Amygdala (tissue), 56 donors: ENCODE measurements at places on chromosomes 7 and 10.
A peak's percentile ranks its signal among the peaks of the same experiment; 100 is the strongest.

GRCh38 chr10:30043476-30044270 lies 15.7 kb downstream of the JCAD start:
- DNase-seq = no peak

DNA sequence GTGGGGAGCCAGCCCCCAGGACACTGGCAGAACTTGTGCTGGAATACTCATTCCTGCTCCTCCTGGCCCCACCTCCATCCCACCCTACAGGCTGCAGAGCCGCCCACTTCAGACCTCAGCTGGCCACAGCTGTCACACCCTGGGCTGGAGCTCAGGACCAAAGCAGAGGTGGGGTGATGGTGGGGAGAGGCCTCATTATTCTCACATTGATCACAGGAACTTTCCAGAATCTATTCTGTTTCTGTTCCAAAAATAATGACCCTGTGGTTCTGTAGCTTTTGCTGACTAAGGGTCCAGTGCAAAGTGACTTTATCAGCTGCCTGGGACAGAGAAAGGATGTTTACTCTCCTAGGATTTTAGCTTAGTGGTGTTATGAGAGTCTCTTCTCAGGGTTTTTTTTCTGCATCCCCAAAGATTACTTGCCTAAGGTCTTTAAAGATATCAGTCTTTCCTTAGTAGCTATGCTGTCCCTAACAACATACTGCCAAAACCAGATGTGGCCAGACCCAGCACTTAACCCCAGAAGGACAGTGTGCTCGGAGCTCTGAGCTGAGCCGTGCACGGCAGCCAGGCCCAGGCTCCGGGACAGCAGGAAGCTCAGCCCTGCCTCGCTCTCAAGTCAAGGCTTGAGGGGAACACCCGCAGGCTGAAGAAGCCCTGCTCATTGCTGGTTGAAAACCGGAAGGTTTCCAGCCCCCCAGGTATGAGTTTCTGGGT lies 223.3 kb downstream of the MLLT10 start:
- DNase-seq = no peak

- no peak for DNase-seq
Observed at GRCh38 chr10:21413268-21413667, 112.2 kb downstream of the SKIDA1 start.

DNA sequence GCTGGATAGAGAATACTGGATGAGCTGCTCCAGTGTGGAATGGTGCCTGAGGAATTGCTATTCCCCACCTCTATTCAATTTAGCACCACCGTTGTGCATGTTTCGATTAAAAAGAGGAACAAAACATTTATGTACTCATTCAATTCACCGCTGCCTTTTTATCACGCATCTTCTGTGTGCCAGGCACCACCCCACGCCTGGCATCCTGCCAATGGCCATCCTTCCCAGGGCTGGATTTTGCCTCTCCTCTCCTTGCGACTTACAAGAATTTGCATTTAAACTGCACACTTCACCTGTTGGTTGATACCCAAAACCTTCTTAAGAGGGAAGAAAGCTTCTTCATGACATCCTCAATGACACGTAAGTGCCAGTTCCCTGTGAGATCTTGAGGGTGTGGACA lies 110.2 kb upstream of the DPP6 start:
- no peak for DNase-seq

DNA sequence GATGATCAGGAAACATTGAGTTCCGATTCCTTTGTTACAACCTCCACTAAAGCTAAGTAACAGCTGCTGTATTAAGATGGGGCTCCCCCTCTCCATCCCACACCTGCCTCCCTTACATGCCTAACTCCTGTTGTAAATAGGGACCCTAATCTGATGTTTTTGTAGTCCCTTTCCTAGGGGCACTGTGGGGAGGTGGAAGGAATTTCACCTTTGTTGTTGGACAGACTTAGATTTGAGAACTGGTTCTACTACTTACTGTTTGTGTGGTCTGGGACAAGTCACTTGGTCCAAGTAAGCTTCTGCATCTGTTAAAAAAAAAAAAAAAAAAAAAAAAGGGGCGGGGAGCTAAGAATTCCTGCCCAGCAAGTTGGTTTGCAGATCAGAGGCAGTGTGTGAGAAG lies 42.6 kb downstream of the KIAA1217 start:
- no peak for DNase-seq

DNA sequence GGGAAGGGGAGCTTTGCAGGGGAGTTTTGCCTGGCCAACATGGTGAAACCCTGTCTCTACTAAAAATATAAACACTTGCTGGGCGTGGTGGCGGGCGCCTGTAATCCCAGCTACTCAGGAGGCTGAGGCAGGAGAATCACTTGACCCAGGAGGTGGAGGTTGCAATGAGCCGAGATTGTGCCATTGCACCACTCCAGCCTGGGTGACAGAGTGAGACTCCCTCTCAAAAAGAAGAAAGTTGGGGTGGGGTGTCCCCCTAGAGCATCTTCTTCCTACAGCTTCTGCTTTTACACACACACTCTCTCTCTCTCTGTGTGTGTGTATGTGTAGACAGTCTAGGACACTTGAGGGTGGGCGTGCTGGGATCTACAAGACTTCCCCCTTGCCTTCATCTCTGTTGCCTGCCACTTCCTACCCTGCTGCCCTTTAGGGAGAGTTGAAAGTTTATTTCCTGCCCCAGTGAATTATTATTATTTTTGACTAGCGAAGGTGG lies 21.7 kb downstream of the PLAU start:
- no peak for DNase-seq

DNA sequence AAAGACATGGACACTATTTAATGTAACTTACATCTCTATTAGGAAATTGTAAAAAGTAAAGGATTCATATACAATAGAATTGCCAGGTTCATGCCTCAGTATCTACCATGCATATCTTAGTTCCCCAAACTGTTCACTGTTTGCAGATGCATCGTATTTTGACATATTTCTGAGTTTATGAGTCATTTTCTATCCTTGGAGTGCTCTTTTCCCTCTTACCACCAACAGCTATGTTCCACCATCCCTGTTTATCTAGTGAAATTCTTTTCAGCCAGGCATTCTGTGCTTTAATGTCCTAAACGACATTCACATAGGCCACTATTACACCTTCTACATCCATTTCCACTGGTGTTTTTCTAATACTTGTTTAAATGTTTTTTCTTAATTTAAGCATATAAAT lies 139.4 kb upstream of the HPS1 start:
- no peak for DNase-seq

DNA sequence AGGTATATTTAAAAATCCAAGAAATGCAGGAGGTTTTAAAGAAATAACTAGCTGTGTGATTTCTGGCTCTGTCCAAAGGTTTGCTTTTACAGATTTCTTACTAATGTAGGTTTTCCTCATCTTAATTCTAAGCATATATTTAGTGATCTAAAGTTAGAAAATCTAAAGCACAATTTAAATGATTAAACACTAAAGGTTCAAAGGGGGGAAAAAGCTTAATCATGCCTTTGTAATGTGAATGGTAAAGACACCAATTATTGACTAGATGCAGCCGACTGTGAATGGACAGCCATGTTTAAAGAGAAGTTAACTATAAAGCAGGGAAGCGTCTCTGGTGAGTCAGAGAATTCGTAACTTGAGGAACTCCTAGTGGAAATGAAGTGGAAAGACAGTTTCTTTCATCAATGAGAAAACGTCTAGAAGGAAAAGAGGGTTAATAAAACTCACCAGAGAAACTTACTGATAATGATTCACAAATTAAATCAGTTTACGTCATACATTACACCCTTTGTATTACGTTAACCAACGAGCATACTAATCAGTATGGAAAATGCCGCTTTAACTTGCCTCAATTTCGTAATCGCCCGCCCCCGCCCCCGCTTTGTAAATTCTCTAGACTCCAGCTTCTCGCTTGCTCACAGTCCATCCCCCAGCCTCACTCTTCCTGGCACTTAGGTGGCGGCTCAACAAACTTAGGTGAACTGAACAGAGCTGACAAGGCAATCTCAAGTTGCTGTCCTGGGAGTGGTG lies 1.1 kb upstream of the HBP1 start:
- DNase-seq = peak; percentile 63

DNA sequence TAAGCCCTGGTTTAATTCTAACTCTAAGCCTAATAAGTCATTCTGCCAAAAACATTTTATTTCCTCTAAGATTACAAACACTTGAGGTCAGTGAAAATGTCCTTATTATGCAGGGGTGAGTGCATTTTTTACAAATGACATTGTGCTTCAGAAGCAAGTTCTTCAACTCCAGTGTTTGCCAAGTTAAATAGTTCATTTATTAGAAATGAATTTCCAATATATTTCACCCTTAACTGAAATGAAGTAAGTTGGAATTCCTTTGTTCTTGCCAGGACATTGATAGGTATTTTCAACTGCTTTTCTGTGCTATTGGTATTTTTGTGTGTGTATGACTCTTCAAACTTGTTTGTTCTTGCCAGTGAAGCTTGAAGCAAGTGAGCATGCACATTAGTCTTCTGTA lies 89.5 kb upstream of the CCDC6 start:
- DNase-seq = no peak

GRCh38 chr7:44060091-44060947 lies 5.0 kb downstream of the PGAM2 start:
- no peak for DNase-seq

DNA sequence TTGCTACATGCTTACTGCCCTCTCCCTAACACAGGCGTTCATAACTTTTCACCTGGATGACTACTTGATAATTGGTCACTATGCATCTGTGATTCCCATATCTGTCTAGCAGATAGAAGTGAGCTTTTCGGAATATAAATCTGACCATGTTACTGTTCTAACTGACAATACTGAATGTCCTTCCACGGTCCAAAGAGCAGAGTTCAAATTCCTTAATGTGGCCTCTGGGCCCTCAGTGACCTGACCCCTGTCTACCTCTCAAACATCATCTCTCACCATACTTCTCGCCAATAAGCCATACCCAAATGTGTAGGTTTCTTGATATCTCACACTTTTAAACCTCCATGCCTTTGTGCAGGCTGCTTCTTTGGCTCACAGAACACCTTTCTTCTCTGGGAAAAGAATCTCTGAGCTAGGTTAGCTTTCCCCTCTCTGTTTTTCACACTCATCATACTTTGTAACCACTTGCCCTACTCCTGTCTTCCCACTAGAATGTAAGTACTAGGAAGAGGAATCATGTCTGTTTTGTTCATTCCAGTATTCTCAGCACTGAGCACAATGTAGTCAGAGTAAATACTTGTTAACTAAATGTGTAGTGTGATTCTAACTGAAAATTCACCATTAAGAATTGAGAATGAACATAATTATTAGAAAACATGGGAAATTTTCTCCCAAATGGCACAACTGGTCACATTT lies 39.2 kb upstream of the LRRC17 start:
- no peak for DNase-seq

- no peak for DNase-seq
Observed at GRCh38 chr10:456486-456885, 233.0 kb downstream of the DIP2C start.

- no peak for DNase-seq
Observed at GRCh38 chr10:91552274-91553095, 80.4 kb downstream of the PPP1R3C start.

DNA sequence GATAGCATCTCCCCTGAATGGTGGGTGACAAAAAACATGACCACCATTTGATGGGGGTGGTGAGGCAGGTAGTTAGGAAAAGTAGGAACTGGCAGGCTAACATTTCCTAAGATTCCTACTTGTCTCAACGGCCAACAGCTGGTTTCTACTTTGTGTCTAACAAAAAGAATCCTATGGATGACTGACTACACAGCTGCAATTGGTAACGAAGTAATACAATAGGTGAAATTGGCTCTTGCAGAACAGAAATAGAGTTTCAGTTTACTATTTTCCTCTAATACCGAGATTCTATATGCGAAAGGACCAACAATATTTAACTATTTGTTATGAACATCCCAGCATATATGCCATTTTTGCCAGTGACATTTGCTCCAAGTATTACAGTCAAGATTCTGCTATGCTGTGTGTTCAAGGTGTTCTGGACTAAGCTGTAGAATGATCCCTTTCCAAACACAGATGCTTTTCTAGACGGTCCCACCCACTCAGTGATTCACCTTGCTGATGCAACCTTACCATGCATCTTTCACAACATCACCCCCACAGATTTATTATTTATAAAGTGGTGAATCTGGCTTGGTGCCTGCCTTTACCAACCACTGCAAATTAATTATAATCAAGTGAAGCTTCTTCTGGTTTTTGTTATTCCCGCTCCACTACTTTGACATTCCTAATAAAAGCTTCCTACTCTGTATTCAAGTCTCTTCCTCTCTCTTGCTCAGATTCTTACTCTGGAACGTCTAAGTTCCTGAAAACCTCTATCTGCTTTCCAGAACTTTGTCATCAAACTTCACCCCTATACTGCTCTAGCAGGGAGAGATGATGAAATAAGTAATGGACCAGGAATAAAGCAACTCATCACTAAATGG lies 16.8 kb downstream of the BBIP1 start:
- no peak for DNase-seq

- DNase-seq = no peak
Observed at GRCh38 chr7:132705146-132705545, 128.9 kb upstream of the PLXNA4 start.

DNA sequence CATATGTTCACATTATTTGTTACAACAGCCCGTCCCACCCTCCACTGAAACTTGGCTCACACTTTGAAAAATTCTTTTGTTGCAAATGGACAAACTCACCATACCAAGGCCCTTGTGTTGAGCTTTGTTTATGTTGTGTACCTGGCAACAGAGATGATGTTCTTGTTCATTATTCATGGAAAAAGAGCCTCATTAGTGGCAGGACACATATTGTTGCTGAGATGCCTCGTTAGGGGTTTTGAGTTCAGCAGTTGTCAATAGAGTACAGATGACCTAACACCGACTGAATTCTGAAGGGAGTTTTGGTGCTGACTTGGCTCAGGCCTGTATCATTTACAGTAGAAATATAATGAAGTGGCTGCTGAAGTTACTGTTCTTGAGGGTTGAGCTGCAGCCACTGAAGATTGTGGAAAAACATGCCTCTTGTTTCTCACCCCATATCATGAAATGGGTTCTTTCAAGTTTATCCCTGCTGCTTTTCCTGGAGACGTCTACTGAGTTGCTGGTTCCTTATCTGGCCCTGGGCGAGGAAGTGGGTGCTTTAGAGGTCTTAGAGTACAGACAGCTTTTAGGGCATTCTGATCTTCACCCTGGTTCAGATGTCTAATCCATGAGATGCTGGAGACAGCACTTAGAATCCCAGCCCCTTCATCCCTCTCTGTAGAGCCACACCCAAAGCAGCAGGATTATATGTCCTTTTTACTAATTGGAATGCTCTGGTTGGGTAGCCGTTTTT lies 149.7 kb downstream of the WNT2 start:
- DNase-seq = no peak

DNA sequence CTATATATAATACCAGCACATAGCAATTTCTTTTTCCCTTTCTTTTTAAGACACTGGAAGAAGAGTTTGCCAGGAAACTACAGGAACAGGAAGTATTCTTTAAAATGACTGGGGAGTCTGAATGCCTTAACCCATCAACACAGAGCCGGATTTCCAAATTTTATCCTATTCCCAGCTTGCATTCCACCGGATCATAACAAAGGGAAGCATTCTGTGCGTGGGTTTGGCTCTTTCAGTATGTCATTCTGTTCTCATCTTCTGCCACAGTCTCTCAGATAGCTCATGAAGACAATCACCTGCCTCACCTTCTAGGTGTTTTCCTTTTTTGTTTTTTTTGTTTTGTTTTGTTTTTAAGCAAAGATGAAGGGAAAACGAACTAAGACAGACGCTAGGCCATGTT lies 58.6 kb downstream of the SLK start:
- DNase-seq = no peak
